Germinal center (tissue), 1 donor: ENCODE measurements at places on chromosomes 1 and 21.

DNA sequence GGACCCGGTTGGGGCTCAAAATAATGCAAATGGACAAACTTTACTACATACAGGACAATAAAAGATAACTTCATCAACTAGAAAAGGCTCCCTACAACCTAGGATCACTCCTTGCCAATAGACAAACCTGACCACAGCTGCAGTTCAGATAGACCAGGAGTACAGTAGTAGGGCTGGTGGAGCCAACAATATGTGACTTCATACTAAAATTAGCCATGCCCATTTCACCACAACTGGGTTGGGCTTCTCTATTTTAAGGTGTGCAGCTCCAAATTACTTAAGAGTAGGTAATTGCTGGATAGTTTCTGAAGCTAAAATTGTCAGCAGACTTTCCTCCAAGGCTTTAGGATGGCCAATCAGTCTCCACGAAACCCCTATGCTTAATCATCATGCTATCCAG is 3.9 kb downstream of the DENND1B start:
- no peak for DNase-seq

DNA sequence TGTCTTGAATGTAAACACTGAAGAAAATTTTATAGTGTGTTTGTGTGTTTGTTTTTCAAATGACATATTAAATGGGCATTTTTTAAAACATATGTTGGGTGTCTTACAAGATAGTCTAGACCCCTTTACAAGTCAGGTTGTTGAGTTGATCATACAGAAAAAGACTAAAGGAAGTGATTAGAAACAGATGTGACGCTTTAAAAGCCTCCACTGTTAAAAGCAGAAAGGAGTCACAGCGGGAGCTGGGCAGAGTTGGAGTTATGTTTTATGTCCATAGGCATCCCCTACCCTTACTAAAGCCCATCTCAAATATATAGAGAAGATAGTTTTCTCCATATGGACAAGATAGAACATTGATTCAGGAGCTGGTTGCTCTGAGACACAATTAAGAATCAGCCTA is 393.9 kb downstream of the PLPP3 start:
- no peak for DNase-seq

DNA sequence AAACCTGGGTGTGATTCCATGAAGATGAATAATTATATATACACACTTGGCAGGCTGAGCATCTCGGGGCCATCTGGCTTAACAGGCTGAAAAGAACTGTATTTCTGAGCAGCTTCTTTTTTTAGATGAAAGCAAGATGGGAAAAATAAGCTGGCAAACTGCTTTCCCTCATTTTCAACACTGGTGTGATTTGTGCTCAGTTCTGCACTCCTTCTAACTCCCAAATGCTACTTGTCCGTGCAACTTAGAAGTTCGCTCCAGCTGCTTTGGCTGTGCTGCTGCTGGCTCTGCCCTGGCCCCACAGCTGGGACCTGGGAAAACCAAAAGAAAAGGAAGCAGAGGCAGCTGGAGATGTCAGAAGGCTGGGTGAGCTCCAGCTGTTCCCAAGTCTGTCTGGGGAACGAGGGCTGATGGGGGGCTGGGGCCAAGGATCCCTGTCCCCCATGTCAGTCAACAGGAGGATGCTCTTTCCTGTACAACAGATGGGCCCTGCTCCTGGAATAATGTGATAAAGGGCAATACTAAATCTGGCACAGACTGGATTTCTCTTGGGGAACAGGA is 44.9 kb downstream of the PAFAH2 start:
- no peak for DNase-seq

GRCh38 chr1:7767176-7767575 is 3.9 kb upstream of the VAMP3 start:
- DNase-seq = no peak

DNA sequence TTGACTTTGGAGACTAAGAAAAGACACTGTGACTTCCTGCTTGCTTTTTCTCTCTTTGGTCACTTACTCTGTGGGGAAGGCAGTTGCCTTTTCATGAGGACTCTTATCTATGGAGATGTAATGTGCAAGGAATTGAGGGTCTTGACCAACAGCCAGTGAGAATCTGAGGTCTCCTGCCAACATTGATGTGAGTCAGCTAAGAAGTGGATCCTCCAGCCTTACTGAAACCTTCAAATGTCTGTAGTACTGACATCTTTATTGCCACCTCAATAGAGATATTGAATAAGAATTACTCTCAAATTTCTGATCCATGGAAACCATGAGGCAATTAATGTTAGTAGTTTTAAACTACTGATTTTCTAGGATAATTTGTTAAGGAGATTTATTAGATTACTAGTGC is 598.4 kb downstream of the ADGRL2 start:
- no peak for DNase-seq

DNA sequence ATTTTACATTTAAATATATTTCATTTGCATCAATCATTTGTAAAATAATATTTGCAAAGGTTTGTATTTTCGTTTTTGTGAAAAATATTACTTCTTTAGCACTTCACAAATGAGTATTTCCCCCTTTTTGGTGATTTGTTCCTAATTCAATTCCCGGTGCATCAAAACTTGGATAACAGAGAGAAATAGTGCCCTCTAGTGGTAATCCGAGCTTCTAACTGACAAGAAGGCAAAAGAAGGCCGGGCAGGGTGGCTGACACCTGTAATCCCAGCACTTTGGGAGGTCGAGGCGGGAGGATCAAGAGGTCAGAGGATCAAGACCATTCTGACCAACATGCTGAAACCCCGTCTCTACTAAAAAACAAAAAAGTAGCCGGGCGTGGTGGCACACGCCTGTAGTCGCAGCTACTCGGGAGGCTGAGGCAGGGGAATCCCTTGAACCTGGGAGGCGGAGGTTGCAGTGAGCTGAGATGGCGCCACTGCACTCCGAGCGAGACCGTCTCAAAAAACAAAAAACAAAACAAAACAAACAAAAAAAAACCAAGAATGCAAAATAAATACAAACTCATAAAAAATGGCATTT is 137.7 kb downstream of the COL11A1 start:
- peak; percentile 7 for DNase-seq

DNA sequence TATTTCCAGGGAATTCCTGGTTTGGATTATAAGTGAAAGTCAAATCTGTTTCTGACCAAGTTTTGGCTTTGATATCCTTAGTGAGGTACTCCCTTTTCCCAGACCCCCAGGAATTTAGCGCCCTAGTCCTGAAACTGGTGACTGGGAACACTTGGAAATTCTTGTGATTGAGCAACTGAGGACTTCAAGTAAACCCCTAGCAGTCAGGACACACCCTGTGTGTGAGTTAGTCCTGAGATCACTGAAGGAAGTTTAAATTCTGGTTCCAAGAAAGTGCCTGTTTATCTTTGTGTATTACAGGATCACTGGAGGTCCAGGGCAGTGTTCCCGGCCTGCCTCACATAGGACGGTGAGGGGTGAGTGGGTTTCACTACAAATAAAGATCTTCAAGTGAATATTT is 95.1 kb upstream of the F3 start:
- no peak for DNase-seq

GRCh38 chr1:14254251-14254650 is 344.2 kb upstream of the KAZN start:
- DNase-seq = peak; percentile 49

- DNase-seq = no peak
Measured at GRCh38 chr1:197471248-197471985, 203.4 kb downstream of the CRB1 start.

DNA sequence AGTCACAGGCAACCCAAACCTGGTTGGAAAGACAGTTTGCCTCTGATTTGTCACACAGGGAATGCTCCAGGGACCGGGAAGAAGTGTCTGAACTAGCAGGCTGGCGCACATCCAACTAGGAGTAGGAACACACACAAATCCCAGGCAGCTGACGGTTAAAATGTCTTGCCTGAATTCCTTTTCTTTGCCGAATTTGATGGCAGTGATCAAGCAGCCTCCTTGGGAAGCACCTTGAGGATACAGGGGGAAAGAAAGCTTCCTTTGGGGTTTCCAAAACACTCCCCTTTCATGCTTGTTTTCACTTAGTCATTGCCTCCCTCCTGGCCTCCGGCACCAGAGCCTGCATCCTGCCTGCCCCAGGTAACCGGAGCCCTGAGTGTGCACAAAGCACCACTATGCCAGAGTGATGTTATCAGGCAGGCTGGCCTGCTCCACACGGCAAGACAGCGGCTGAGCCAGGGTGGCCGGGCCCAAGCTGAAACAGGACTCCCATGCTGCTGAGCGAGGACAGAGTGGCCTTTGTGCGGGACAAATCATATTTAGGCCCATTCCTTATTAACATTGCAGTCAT is 193.8 kb downstream of the LMX1A start:
- no peak for DNase-seq

DNA sequence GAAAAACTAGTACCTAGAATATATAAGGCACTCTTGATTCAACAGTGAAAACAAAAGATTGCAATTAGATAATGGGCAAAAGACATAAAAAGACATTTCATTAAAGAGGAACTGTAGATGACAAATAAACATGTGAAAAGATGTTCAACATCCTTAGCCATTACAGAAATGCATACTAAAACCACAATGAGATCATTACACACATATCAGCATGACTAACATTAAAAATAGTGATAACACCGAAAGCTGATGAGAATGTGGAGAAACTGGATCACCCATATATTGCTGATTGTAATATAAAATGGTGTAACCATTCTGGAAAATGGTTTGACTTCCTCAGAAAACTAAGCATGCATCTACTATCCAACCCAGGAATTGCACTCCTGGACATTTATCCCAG is 340.3 kb downstream of the SEC16B start:
- DNase-seq = no peak

DNA sequence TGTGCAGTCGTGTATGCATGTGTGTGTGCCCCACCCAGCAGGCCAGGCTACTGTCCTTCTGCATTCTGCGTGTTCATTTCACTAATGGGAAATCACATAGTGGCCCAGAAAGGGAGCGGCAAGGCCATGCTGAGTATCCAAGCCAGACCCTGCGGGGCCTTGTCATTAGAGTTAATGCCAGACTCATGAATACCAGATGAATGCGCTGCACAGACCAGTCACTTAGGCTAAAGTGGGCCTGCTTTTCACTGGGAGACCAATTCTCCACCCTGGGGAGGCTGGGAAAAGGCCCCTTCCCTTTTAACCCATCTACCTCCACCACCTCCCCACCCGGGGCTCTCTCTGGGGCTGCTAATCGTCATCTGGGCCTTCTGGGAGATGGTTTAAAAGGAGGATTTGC is 17.0 kb upstream of the GRIK3 start:
- DNase-seq = no peak

DNA sequence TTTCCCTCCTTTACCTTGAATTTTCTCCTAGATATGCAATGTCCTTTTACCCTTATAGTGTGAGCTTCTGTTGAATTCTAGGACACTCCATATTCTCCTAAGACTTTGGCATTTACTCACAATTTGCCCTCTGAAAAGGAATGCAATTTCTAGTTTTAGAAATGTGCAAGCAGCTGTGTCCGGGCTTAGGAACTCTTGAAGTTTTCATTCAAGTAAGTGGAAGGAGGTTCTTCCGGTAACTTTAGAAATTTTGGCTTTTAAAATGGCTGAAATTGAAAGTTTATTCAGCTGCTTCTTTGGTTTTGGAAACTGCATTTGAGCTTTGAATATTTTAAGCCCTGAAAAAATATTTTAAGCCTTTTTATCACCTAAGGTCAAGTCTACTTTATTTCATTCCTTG is 56.3 kb downstream of the DPH5 start:
- no peak for DNase-seq

DNA sequence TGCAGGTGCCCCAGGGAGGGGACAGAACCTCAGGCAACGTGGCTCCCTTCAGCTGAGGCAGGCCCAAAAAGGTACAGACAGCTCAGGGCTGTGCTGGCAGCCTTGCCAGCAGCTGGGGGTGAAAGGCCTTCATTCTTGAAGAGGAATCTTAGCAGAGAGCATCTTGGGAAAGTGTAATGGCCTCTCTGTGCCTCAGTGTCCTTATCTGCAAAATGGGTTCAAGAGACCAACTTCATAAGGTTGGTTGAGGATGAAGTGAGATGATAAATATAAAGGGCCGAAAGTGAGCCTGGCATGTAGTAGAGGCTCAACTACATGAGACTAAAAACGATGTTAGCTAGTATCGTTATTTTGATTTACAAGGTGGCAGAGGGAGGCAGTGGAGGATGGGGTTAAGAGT is 26.2 kb downstream of the TMCO4 start:
- DNase-seq = no peak

DNA sequence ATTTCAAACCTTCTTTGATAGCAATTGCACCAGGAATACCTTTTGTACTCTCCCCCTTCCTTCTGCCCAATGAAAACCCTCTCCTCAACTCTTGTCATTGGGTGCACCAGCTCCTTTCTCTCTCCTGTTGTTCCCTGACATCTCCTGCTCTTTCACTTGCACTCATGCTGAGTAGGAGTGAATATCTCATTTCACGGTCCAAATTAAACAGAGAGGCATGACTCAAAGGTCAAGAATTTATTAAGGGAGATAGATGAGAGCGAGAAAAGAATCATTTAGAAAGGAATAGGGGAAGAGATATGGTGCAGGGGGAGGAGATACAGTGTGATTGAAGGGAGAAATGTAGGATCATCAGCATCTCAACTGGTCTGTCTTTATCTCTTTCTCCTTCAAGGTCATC is 22.1 kb downstream of the AIM2 start:
- no peak for DNase-seq

DNA sequence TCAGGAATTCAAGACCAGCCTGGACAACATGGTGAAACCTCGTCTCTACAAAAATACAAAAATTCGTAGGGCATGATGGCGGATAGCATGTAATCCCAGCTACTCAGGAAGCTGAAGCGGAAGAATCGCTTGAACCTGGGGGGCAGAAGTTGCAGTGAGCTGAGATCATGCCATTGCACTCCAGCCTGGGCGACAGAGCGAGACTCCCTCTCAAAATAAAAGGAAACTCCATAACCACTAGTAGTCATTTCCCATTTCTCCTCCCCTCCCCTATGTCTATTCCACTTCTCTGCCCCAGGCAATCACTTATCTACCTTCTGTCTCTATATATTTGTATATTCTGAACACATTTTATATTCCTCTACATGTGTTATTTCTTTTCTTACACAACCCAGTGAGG is 4.0 kb upstream of the CEP350 start:
- no peak for DNase-seq

GRCh38 chr1:26684763-26685508 is 10.9 kb upstream of the ARID1A start:
- no peak for DNase-seq

DNA sequence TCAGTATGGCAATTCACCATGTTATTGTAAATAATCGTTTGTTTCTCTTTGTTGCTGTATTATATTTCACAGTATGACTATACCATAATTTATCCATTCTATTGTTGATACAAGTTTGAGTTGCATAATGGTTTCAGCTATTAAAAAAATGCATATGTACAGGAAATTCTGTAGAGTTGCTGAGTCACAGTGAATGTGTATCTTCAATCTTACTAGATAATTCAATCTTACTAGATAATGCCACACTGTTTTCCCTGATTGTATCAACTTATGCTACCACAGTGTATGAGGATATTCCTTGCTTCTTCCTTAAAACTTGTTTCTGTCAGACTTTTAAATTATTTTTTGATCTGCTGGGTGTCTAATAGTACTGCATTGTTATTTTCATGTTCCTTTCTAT is 3.5 kb upstream of the COA6 start:
- no peak for DNase-seq
